ENCODE measurements at places on chromosomes 5 and 9.

- DNase-seq, result no peak
Measured at GRCh38 chr9:5817862-5818261, 15.1 kb downstream of the ERMP1 start.

- DNase-seq, result no peak
Measured at GRCh38 chr5:77087484-77088261, 588 bp upstream of the ZBED3 start.

- DNase-seq, result no peak
Measured at GRCh38 chr5:107744418-107745330, 73.9 kb upstream of the EFNA5 start.

DNA sequence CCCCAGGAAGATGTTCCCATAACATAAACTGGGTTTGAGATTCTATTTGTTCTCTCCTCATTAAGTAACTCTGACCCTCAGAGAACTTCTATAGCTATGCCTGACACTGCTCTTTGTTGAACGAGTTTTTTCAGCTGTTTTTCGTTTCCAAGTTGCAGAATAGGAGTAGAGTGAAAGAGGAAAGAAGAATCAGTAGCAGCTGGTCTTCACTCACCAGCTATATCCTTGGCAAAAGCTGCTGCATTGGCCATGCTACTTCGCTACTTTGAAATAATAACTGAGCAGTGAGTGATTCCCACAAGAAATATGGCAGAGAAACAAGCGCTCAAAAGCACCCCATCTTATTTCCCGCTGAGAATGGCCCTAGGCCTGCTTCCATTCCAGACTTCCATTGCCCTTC lies 329.0 kb downstream of the ISL1 start:
- DNase-seq, result no peak

- no peak for DNase-seq
Measured at GRCh38 chr5:62315376-62316175, 9.6 kb downstream of the KIF2A start.

DNA sequence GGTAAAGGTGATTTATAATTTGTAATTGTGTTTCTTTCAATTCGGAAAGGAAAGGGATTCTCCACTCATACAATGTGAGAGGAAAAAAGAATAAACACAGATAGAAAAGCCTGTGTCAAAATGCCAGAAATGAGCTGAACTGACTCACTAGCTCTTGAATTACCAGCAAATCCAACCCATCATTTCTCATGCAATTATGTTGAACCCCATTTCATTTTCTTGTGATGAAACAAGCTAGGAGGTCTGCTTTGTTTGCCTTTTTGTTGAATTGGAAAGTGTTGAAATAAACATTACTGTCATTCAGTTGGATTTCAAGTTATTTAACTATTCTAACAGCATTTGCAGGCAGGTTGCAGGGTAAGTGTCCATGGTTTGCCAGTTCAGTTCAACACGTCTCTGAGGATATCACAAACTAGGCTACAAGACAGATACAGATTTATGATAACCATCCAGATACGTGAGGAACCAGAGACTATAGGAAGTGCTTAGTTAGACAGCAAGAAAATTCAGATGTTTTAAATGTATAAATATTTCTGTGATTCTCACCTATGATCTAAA lies 547.2 kb downstream of the MAT2B start:
- no peak for DNase-seq

- DNase-seq, result peak; percentile 83
Measured at GRCh38 chr5:116574367-116575325, at the start of gene SEMA6A. Gene SEMA6A (minus strand): TSS chr5:116574823. CDS start chr5:116504944, 69,879 bp downstream.

- DNase-seq, result no peak
Measured at GRCh38 chr5:62737766-62738165, 159.1 kb downstream of the LRRC70 start.

DNA sequence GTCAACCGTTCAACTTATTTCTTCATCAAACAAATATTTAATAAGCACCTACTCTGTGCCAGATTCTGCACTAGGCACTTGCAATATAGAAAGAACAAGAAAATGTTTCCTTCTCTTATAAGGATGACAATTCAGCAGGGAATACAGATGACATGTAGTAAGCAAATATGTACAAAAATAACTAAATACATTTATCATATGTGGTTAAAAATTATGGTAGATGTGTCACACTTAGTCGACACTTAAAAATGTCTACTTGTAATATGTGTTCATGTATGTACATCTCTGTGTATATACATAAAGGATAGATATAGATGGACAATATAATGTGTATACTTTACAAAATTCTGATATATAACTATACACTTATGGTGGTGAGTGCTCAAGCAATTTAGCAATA lies 417.0 kb upstream of the MEF2C start:
- no peak for DNase-seq

GRCh38 chr9:6488395-6488794 lies 75.4 kb downstream of the UHRF2 start:
- DNase-seq, result no peak

- DNase-seq, result no peak
Measured at GRCh38 chr5:32342656-32343055, 29.9 kb upstream of the MTMR12 start.

- no peak for DNase-seq
Measured at GRCh38 chr9:34594177-34594576, 4.7 kb upstream of the CNTFR start.

GRCh38 chr9:91577633-91578061 lies 154.0 kb upstream of the NFIL3 start:
- no peak for DNase-seq

GRCh38 chr9:91302831-91303230 lies 58.9 kb downstream of the AUH start:
- DNase-seq, result no peak

GRCh38 chr9:89667726-89668125 lies 62.9 kb downstream of the GADD45G start:
- DNase-seq, result peak; percentile 39

DNA sequence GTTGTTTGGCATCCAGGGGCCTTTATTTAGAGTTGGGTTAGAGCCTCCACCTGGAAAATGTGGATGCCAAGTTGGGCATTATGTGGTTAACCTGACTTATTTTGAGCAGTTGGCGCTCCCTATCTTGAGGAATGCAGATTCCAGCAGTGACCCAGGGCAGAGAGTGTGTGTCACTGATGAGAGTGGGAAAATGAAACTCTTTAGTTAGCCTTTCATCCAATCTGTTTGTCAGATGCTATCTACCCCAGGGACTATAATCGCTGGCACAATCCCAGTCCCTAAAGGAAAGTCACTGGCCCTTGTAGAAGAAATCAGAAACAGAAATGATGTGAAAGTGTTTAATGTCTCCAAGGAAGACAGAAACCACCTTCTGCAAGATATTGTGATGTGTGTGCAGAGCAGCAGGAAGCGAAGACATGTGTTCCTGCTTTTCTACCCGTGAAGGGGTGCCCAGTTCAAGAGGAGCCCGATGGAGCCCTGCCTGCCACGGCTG lies 10.2 kb upstream of the STING1 start:
- DNase-seq, result no peak

DNA sequence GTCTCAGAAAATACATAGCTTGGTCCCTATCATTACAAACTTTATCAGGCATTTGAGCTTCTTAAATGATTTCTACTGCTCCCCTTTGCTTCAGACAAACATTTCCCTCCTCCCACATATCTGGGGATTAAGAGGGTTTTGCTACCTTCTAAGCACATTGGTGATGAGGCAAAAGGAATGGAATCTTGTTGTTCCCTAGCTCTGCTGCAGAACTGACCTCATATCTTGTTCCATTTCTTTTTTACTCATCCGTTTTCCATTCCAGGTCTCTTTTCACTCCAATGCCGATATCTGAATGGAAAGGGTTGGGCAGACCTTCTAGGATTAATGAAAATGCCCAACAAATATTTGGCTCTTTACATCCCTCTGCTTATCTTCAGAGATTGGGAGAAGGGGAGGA lies 444.6 kb downstream of the ZNF608 start:
- DNase-seq, result no peak

DNA sequence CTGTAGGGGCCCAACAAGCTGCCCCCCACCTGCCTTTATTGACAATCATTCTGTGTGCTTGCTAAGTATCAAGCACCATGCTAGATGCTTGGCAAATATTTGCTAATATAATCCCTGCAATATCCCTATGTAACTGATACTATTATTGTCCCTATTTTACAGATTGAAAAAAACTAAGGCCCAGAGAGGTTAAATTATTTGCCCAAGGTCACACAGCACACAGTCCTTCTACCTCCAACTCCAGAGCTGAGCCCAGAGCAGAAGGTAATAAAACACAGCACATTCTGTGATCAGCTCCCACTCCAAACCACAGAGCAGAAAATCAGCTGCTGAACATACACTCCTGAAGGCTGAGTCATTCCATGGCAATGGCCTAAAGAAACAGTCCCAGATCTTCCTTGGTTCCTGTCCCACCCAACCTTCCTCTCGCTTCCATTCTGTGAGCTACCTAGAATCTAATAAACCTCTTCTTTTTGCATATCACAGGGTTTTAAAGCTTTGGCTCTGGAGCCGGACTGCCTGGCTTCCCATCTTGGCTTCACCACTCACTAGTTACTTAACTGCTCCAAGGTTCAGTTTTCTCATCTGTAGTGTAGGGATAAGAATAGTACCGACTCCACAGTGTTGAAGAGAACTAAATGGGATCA lies 66.7 kb upstream of the ADRA1B start:
- no peak for DNase-seq

GRCh38 chr5:129836321-129836720 lies 67.9 kb upstream of the CHSY3 start:
- no peak for DNase-seq

- DNase-seq, result no peak
Measured at GRCh38 chr5:26553079-26553478, 485.3 kb downstream of the CDH9 start.

- no peak for DNase-seq
Measured at GRCh38 chr9:126412905-126413304, 86.3 kb downstream of the MVB12B start.

DNA sequence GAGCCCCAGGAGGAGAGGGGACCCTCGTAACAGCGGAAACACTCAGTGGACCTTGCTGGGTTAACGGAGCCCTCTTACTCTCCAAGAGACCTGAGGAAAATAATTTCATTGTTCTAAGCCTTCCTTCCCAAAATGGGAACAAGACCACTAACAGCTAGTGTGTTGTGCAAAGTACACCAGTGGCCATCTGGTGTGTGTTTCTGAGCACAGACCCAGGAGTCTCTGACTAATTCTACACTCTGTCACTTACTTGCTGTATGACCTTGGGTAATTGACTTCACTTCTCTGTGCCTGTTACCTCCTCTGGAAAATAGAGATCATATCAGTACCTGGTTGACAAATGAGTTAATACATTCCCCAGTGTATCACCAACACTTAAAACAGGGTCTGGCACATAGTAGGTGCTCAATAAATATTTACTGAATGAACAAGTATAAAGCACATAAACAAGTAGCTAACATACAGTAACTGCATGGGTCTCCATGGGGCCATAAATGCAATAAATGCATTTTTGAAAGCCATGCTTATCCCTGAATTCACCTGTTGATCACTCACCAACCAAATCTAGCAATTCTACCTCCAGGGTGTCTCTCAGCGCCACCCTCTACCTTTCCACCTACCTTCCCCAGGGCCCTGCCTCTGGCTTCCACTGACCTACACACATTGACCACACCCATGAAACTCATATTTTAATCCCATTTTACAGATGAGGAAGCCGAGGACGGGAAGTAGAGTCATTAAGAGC lies 44.7 kb upstream of the AKNA start:
- no peak for DNase-seq

DNA sequence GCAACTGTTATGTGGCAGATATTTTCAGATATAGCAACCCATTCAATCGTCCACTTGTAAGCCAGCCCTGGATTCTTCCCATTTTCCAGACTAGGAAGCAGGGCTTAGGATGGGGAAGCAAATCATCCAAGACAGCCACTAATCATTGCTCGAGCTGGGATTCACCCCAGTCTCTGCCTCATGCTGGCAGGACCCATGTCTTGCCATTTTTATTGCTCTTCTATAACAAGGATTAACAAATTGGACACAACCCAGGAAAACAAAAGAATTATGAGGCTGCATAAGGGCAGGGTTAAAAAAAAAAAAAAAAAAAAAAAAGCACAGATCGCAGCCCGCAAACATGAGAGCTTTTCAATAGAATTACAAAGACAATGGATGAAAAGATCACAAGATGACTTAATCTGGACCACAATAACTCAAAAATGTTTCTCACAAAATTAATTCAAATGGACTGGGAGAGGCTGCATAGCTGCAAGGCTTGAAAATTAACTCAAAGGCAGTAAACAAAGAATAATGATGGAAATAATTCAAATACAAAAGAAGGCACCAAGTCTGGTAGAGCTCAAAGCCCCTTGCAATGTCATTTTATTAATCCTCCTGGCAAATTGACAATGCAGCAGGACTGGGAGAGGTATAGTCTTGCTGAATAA lies 40.7 kb downstream of the ASTN2 start:
- no peak for DNase-seq

DNA sequence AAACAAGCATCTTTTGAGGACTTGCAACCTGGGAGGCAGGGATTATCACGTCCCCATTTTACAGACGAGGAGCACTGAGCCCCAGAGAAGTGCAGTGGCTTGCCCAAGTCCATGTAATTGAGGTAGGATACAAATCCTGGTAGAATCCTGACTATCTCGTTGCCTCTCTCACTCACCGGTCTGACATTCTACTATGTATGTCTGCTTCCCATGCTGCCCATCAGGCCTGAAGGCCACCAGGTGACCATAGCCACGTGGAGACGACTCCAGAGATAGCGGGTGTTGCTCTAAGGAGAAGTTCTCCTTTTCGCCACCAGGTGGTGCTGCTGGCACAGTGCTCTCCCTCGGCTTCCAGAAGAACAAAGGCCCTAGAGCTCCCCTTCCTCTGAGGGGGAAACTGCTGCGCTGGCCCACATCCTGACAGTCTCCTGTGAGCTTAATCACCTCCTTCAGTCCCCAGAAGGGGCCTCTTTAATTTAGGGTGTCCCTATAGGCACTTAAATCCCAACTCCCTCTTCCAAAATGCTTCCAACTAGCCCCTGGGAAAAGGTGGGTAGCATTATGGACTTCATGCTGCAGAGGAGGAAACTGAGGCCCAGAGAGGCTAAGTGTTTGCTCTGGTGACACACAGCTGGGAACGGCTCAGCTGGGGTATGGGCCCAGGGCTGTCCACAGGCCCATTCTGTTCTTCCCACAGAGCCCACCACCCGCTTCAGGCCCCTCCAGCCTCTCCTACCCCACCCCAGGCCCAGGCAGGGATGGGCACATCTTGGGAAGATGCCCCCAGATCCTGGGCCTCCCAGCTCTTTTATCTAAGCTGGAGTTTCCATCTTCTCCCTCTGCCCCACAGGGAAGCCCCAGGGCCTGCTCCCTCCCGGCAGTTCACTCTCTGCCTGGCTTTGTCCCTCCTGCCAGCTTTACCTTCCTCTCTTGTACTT lies 6.4 kb downstream of the SLC34A1 start:
- DNase-seq, result peak; percentile 53

- DNase-seq, result no peak
Measured at GRCh38 chr5:180331647-180331950, 21.5 kb downstream of the GFPT2 start.

- no peak for DNase-seq
Measured at GRCh38 chr5:83498585-83498984, 27.0 kb downstream of the VCAN start.

GRCh38 chr5:95565280-95565920 lies 10.5 kb downstream of the ARSK start:
- DNase-seq, result no peak

GRCh38 chr9:137085920-137086530 lies 760 bp upstream of the MAN1B1 start:
- no peak for DNase-seq

GRCh38 chr9:124353811-124354274 lies 61.4 kb downstream of the PSMB7 start:
- no peak for DNase-seq

GRCh38 chr5:117161718-117162335 lies 587.2 kb upstream of the SEMA6A start:
- no peak for DNase-seq

- DNase-seq, result no peak
Measured at GRCh38 chr5:175357995-175358394, 86.0 kb downstream of the DRD1 start.
